GM12878 (cell line): ENCODE measurements at places on chromosomes 5 and 9. TPM values are rescaled to one million over a fixed set of nuclear protein-coding genes. Genes with fewer than 3 reads are reported as not detected.
A peak's percentile ranks its signal among the peaks of the same experiment; 100 is the strongest.

SLCO4C1 gene
- 0.14 TPM in 1 of 2 replicates, not detected in the other for polyA plus RNA-seq

OR1N1 gene
- not detected in 2 replicates for polyA plus RNA-seq

CD14 gene
- polyA plus RNA-seq: 0.20 TPM in 1 of 2 replicates, not detected in the other

RANBP6 gene
- polyA plus RNA-seq: 26.7 and 26.9 TPM in 2 replicates

LURAP1L gene
- 0.20 and 0.62 TPM in 2 replicates for polyA plus RNA-seq

SLC36A3 gene
- not detected in 2 replicates for polyA plus RNA-seq

PCDH12 gene
- not detected in 2 replicates for polyA plus RNA-seq

SHOC1 gene
- polyA plus RNA-seq: 0.04 and 0.05 TPM in 2 replicates

C7 gene
- polyA plus RNA-seq: not detected in 2 replicates

CDX1 gene
- polyA plus RNA-seq: not detected in 2 replicates

GRCh38 chr5:147520450-147520849 lies 10.6 kb upstream of the DPYSL3 start:
- no peaks in the 10 kb centered on the region for H3K27me3 ChIP-seq
- H3K36me3 ChIP-seq: no peaks in the 10 kb centered on the region
- no peak for DNase-seq
- H3K27ac ChIP-seq: no peak overlapping the region
- H3K4me1 ChIP-seq: no peaks in the 10 kb centered on the region
- no peak overlapping the region for H3K4me3 ChIP-seq

GRCh38 chr5:171840066-171840465 lies 54.4 kb downstream of the SMIM23 start:
- H3K4me3 ChIP-seq: no peak overlapping the region
- H3K36me3 ChIP-seq: no peaks in the 10 kb centered on the region
- H3K27me3 ChIP-seq: no peaks in the 10 kb centered on the region
- H3K4me1 ChIP-seq: no peaks in the 10 kb centered on the region

DNA sequence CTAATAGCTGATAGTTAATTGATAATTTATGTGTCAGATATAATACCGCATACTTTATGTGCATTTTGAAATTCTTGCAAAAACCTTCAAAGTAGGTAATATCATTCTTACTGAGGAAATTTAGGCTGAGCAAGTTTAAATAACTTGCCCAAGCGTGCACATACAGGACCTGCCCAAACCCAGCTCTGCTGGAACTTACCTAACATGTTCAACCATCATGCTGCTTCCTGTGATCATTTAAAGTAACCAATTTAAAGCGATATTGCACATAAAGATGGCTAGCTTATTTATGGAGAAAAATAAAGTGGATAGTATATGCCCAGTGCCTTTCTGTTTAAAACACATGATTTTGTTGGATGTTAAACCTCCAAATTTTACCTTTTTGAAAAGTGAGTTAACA lies 4.3 kb downstream of the FAM174A start:
- no peak for DNase-seq
- H3K27me3 ChIP-seq: no peaks in the 10 kb centered on the region
- H3K4me3 ChIP-seq: no peak overlapping the region
- H3K4me1 ChIP-seq: no peaks in the 10 kb centered on the region
- H3K36me3 ChIP-seq: no peaks in the 10 kb centered on the region

- no peak for DNase-seq
- no peaks in the 10 kb centered on the region for H3K4me1 ChIP-seq
- no peaks in the 10 kb centered on the region for H3K36me3 ChIP-seq
- H3K27ac ChIP-seq: no peak overlapping the region
Observed at GRCh38 chr5:103891151-103891550, 328.6 kb upstream of the NUDT12 start.

- no peak for DNase-seq
- no peaks in the 10 kb centered on the region for H3K36me3 ChIP-seq
- no peak overlapping the region for H3K27ac ChIP-seq
- no peak overlapping the region for H3K4me3 ChIP-seq
- H3K4me1 ChIP-seq: no peaks in the 10 kb centered on the region
Observed at GRCh38 chr5:141260458-141261237, 15.5 kb downstream of the PCDHB15 start.

- H3K4me1 ChIP-seq: peaks cover 61% of the 10 kb centered on the region
- no peak for DNase-seq
- H3K27me3 ChIP-seq: no peaks in the 10 kb centered on the region
- H3K27ac ChIP-seq: peak overlapping the region; percentile 65; the same call in 1 of the 2 replicates
- H3K4me3 ChIP-seq: no peak overlapping the region
Observed at GRCh38 chr9:130002320-130002719, 40.7 kb downstream of the FNBP1 start.

DNA sequence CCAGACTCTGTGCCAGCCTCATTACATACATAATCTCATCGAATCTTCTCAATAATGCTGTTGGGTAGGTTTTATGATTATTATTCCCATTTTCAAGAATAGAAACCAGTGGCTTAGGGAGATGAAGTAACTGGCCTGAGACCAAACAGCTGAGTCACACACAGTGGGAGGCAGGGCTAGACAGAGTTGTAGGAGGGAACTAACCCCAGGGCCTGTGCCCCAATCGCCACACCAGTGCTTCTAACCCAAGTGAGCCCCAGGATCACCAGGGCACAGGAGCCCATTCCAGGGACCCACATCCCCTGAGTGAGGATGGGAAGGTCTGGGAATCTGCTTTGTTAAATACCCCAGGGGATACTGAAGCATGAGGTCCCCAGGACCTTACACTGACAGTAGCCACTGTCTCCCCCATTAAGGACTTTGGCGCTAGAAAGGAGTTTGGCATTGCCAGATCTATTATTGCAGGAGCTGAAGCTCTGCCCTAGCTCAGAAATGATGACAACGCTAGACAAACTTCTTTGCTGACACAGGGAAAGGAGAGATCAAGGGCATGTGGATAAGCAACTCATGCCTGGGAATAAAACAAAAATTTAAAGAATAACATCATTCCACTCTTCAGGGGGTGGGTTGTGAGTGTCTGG lies 63.8 kb upstream of the PPARGC1B start:
- no peak overlapping the region for H3K27ac ChIP-seq
- DNase-seq: no peak
- H3K4me1 ChIP-seq: no peaks in the 10 kb centered on the region
- no peak overlapping the region for H3K4me3 ChIP-seq
- no peaks in the 10 kb centered on the region for H3K36me3 ChIP-seq

DNA sequence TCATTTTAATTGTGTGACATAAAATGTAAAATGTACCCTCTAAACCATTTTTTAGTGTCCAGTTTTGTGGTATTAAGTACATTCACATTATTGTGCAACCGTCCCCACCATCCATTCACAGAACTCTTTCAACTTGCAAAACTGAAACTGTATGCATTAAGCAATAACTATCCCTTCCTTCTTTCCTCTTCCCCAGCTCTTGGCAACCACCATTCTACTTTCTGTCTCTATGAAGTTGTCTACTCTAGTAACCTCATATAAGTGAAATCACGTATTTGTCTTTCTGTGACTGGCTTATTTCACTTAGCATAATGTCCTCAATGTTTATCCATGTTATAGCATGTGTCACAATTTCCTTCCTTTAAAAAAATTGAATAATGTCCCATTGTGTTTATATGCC lies 142.4 kb downstream of the C9orf152 start:
- peak overlapping the region; percentile 32 for H3K27ac ChIP-seq
- no peaks in the 10 kb centered on the region for H3K27me3 ChIP-seq
- DNase-seq: no peak
- peaks cover 27% of the 10 kb centered on the region for H3K4me1 ChIP-seq
- H3K36me3 ChIP-seq: peaks cover 9% of the 10 kb centered on the region
- H3K4me3 ChIP-seq: no peak overlapping the region

DNA sequence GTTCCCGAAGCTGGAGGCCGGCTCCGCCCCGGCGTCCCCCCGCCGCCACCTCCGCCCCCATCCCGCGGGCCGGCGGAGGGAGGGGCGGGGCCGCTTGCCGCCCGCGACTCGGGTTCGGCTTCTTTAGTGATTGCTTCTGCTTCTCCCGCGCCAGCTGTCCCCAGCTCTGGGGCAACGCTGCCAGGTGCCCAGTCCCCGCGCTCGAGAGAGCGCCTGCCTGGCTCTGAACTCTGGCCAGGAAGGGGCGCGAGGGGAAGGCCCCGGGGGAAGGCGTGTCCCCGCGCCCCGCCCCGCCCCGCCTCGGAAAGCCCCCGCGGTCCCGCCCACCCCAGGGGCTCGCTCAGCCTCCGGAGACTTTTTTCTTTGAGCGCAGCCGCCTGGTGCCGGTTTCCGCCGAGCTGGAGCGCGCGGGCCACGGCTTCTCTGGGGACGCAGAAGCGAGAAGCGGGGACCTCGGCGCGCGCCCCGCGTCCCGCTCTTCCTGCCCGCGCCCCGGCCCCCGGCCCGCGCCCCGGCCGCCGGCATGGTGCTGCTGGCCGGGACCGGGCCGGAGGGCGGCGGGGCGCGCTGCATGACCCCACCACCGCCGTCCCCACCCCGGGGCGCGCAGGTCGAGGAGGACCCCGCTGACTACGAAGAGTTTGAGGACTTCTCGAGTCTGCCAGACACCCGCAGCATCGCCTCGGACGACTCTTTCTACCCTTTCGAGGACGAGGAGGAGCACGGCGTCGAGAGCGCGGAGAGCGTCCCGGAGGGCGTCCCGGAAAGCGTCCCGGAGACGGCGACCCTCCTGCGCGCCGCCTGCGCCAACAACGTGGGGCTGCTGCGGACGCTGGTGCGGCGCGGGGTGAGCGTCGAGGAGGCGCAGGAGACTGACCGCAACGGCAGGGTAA lies at the start of gene ANKRD33B:
TSS of gene ANKRD33B (plus strand) at position 126 of the 893 bp plus-strand sequence. CDS start at position 524, 398 bp downstream.
- H3K36me3 ChIP-seq: no peaks in the 10 kb centered on the region
- peak within 1 kb of the TSS; percentile 87 for H3K27ac ChIP-seq
- H3K4me3 ChIP-seq: peak within 1 kb of the TSS; percentile 87
- DNase-seq: no peak
- H3K27me3 ChIP-seq: no peaks in the 10 kb centered on the region

GRCh38 chr9:104999136-104999535 lies 71.2 kb upstream of the ABCA1 start:
- no peak for DNase-seq
- H3K27me3 ChIP-seq: no peaks in the 10 kb centered on the region
- no peaks in the 10 kb centered on the region for H3K36me3 ChIP-seq
- H3K4me3 ChIP-seq: no peak overlapping the region
- H3K4me1 ChIP-seq: no peaks in the 10 kb centered on the region; the same call in 1 of the 2 replicates
